ENCODE measurements at places on chromosomes 11 and 22.

GRCh38 chr11:75762885-75763284 is 5.7 kb upstream of the DGAT2 start:
- no peak for DNase-seq

DNA sequence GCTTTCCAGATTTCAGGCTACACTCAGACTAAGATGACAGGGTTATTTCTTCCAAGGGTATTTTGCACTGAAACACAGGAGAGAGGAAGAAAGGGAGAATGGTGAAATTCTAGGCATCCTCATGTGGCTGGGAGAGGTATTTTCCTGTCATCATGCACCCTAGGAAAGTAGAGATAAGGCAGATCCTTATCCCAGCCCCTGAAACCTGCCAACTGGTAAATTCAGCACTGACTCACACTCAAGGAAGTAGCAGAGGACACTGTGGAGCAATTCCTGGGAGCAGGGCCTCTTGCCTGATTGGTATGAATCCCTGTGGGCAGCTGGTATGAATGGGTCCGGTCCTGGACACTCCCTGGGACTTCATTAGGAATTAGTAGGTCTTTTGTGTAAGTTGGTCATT is 37.6 kb upstream of the SLC5A1 start:
- no peak for DNase-seq

DNA sequence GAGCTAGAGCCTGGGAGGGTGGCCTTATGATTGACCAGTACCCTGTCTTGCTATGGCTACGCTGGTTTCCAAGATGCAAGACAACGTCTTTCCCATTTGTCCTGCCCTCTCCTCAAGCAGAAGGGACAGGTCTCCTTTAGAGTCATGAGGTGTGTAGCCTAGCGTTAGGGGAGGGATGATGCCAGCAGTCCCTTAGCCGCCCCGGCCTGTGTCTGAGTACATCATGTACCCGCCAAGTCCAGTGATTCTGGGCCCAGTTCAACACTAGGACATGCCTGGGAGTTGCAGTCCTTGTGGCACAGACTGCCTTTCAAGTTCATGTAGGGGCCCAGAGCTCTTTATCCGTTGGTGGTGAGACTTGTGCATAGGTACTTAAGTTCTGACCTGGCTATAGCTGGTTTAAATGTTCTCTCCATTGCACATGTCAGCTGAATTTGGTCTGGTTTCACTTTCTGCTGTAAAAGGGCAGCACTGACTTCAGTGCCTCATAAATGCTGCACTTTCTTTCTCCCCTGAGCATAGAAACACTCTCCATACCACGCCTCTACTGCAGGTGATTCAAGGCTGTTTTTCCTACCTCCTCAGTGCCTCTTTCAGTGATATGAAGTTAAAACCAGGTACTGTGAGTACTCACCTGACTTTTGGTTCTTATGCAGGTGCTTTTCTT is 151.1 kb downstream of the METTL15 start:
- DNase-seq, result no peak

GRCh38 chr11:15602047-15602446 is 487.3 kb downstream of the INSC start:
- peak; percentile 18 for DNase-seq

DNA sequence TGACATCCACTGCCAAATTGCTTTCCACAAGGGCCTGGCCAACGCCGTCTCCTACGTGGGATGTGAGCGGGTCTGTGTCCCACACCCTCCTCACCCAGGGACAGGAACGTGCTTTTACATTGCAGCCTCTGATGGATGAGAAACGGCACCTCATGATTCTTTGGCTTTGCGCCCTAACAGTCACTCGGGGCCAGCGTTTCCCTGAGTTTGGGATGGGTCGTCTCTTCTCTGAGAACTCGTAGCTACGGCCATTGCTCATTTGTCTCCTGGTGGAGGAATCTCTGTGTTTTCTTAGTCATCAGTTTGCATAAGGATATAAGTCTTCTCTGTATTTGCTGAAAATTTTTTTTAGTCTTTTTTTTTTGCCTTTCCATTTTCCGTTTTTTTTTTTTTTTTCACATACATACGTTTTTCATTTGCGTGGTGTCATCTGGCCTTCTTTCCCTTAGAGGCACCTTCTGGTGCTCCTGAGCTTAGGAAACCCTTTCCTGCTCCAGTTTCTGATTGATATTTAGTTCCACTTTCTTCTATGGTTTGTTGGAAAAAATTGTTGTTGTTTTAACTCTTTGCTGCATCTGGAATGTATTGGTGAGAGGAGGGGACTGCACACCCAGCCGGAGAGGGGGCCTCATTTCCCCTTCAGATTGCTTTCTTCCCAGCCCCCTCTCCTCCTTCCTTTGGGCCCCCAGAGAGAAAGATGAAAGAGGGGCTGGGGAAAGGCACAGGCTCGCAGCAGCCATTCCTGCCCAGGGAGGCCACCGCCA is 12.0 kb downstream of the TNNT3 start:
- no peak for DNase-seq

DNA sequence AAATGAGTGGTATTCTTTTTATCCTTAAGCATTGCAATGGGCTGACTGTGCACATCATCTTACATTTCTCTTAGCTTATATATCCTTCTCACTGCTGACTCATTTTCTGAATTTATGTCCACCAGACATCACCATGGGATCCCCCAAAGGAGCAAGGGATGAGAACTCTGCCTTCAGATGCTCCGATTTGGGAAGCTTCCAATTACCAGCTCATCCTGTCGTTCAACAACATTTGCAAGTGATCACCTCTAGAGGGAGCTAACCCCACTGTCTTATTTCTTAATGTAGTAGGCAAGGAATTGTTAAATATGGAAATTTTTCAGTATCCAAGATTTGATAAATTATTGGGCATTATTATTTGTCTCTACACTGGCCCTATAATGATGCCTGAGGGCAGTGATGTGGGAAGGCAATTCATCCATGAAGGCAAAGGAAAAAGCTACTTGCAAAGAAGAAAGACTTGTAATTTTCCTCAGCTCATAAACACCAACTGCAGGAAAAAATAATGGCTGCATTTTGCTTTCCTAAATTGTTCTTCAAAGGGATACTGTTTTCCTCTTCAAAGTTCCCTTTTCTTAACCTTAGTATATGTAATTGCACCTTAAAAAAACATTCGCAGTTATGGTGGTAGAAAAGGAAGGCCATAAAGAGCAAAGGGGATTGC is 102.4 kb upstream of the FSHB start:
- peak; percentile 41 for DNase-seq

DNA sequence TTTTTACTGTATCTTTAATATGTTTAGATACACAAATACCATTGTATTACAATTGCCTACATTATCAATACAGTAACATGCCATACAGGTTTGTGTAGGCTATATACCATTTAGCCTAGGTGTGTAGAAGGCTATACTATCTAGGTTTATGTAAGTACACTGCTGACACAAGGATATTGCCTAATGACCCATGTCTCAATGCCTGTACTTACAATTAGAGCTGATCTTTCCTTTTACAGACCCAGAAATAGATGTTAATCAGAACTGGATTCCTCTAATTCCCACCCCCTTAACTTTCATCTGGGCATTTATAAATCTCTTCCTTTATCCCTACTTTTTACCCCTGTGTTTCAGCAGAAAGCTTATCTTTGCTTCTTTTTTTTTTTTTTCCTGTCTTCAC is 229.5 kb downstream of the METTL15 start:
- no peak for DNase-seq

DNA sequence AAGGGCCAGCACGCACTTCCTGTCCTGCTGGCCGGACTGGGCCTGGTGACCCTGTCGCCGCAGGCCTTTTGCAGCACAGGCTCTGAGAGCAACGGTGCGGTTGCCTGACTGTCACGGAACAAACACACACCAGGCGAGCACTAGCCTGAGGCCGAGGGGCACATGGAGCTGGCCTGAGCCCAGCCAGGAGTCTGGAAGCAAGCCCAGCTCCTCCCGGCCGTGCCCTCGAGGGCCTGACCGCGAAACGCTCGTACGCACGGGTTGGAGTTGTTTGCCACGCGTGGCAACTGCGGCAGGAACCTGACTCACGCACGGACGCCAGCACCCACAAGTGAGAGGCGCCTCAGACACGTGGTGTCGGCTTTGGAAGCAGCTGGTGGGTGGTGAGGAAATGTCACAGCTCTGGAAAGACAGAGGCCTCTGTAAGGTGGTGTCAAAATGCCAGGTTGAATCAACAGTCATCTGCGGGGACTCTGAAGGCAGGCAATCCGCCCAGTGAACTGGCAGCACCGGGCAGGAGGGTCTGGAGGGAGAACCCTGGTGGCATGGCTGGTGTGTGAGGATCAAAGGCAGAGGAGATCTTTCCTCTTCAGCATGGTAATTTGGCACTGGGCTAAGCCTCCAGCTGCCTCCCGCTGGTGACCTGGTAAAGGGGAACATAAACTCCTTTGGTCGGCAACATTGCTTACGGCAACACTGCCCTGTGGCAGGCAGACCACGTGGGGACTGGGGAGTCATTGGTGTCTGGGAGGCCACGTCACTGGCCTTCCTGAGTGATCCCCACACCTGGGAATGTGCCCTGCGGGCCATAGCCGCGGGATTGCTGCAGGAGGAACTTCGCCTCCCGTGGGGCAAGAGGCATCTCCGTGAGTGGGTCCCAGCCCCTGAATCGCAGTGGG is 15.3 kb upstream of the IL17REL start:
- peak; percentile 18 for DNase-seq

DNA sequence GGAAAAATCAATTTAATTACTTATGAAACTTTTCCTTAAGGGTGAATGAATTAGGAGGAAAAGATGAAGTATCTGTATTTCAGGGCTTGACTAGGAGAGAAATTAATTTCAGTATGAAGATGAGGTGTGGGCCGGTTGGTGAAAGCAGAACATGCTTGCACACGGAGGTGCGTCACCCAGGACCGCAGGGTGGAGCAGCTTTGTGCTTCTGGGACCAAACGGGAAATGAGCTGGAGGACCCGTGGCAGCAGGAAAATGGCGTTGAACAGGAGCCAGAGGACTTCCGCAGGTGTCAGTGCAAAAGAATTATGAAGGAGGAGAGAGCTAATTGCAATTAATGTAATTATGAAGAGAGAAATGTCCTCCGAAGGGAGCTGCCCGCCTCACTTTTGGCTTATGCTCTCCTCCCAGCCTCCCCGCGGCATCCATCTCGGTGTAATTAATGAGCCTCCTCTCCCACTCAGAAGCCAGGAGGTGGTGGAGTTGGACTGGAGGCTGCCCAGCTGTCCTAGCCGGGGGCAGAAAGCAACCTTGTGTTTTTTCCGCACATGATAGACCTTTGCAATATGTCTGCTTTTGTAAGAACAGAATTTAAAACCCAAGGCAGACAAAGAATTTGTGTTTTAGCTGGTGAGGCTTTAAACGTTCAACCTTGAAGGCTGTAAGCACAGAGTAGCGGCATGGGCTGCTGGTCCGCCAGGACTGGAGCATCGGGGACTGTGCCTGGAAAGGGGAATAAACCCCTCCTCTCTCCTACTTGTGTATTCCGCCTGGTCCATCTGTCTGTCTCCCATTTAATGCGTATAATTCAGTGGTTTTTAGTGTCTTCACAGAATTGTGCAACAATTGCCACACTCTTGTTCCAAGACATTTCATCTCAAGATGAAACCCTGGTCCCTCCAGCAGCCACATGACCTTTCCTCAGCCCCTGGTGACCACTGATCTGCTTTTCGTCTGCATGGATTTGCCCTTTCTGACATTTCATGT is 180.6 kb downstream of the TBC1D22A start:
- DNase-seq, result no peak

- no peak for DNase-seq
Observed at GRCh38 chr11:10875430-10876021, 17.7 kb upstream of the ZBED5 start.
